ENCODE measurements at places on chromosomes 5 and 9. TPM values are rescaled to one million over a fixed set of nuclear protein-coding genes. Genes with fewer than 3 reads are reported as not detected.

GRCh38 chr5:146588331-146589027 is 72.5 kb upstream of the GPR151 start:
- peak; percentile 63 for DNase-seq

PPP2R2B gene
- 9.9 TPM for total RNA-seq

FGF1 gene
- total RNA-seq: 1.8 TPM

- DNase-seq: peak; percentile 87
Measured at GRCh38 chr5:98638701-98639100, 134.8 kb upstream of the RGMB start.

DNA sequence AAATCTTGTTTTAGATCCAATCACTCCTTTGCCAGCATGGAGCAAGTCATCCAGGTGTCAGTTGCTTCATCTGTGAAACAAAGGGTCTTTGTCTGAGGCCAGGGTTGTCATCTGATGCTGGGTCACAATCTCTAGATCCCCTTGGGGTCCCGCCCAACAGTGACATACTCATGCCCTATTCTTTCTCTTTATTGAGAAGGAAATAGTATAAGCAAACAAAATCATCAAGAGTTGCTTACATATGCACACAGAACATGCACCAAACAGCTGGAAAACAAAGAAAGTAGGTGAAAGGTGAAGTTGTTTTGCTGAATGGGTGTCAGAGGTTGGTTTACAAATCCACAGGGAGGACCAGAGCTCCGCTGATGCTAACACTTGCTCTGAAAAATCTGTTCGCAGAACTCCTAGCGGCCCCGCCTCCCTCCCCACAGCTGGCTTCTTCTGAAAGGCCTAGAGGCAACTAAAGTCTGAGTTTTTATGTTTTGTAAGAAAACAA is 106.1 kb upstream of the SLC44A1 start:
- no peak for DNase-seq

- no peak for DNase-seq
Measured at GRCh38 chr5:108769352-108769751, 21.7 kb downstream of the FER start.

- no peak for DNase-seq
Measured at GRCh38 chr9:84759300-84759750, 89.8 kb downstream of the NTRK2 start.

GRCh38 chr9:118734696-118735095 is 634.5 kb downstream of the BRINP1 start:
- no peak for DNase-seq

DNA sequence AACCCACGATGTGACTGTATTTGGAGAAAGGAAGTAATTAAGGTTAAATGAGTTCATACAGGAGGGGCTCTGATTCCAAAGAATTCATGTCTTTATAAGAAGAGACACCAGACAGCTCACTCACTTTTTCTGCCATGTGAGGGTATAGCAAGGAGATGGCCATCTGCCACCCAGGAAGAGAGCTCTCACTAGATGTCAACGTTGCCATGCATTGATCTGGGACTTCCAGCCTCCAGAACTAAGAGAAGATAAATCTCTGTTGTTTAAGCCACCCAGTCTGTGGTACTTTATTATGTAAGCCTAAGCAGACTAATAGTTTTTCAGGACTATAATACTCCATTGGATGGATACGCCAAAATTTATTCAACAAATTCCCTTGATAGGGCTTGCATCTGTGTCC is 89.8 kb upstream of the RAD23B start:
- DNase-seq: no peak

DNA sequence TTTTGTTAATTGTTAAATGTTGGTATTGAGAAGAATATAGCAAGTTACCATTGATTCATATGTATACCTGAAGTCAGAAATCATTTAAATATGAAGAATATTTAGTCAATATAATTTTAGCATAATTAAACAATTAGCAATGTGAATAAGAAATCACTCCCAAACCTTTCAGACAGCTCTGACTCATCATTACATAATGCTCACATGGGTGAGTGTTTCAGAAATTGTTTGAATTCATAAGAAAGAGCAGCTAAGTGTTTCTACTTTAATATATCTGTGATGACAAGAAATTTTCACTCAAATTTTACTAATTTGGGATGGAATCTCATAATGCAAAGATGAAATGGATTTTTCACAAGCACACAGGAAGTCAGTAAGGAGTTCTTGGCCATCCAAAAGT is 42.0 kb upstream of the CDC42SE2 start:
- DNase-seq: no peak

GRCh38 chr9:100129772-100130171 is 30.7 kb downstream of the INVS start:
- no peak for DNase-seq

ENHO gene
- total RNA-seq: 1.1 TPM

DNA sequence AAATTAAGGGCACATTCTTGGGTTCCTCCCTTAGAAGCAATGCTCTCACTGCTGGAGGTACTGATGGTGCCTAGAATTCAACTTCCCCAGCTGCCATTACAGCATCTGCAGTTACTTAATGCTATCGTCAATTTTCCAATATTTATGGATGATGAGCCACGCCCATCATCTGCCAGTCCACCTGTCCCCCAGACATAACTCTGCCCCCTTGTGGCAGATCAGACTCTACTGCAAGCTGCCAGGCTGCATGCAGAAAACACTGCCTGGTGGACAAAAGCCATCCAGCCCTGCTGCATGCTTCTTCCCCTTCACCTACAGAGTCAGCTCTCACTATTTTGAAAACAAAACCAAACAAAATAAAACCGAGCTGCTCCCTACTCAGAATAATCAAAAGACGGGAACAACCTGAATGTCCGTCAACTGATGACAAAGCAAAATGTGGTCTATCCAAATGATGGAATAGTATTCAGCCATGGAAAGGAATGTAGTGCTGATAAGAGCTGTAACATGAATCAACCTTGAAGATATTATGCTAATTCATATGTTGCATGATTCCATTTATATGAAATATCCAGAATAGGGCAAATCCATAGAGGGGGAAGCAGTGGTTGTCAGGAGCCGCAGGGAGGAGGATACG is 66.4 kb downstream of the RETREG1 start:
- DNase-seq: peak; percentile 55
